ENCODE measurements at places on chromosomes 13 and 19. TPM values are rescaled to one million over a fixed set of nuclear protein-coding genes. Genes with fewer than 3 reads are reported as not detected.

DNA sequence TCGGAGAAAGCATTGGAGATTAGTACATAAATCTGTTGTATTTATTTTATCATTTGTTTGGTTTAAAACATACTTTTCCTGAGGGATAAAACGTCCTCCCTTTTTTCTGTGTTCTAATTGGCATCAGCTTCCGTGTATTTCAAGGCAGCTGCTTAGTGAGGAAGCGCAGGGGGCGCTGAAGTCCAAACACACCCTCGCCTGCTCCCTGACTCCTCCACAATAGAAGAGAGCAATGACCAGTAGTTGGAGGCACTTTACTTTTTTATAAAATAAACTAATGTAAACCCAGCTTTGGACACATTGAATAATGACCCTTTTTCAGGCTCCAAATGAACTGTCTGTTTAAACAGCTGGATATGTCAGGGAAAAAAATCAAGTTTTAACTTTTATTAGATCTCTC is 79.9 kb downstream of the RNASEH2B start:
- no peak for DNase-seq

DNA sequence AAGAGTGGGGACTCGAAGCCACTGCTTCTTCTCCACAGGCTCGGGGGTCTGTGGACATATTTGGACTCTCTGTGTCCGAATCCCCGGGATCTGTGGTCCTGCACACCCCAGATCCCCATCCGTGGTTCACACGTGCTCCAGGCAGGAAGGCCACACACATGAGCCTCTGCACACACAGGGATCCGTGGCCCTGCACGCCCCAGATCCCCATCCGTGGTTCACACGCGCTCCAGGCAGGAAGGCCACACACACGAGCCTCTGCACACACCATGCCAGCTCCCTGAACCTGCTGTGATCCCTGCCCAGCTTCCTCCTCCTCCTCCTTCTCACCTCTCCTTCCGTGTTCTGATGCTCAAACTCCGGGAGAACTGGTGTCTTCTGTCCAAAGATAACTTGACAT is 3.1 kb downstream of the TEX29 start:
- DNase-seq: no peak

- no peak for DNase-seq
Observed at GRCh38 chr19:4745986-4746385, 22.3 kb upstream of the DPP9 start.

DNA sequence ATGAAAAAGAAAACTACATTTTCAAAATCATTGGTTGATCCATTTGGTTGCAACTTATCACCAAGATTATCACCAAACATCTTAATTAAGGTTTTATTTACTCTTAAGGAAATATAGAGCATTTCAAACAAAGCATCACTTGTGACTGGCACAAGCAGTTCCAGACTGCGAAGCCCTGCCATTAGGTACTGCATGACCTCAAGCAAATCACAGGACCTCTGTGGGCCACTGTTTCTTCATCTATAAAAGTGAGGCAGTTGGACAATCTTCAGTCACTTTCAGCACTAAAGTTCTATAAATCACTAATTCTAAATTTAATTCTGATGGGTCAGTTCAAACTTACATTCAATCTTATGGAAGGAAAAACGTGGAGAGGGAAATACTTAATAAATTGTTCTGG is 2.0 kb downstream of the ELF1 start:
- no peak for DNase-seq

PTPRH gene
- total RNA-seq: 1.0 TPM

GRCh38 chr13:19178901-19179593 is 2.6 kb downstream of the TUBA3C start:
- DNase-seq: no peak

DNA sequence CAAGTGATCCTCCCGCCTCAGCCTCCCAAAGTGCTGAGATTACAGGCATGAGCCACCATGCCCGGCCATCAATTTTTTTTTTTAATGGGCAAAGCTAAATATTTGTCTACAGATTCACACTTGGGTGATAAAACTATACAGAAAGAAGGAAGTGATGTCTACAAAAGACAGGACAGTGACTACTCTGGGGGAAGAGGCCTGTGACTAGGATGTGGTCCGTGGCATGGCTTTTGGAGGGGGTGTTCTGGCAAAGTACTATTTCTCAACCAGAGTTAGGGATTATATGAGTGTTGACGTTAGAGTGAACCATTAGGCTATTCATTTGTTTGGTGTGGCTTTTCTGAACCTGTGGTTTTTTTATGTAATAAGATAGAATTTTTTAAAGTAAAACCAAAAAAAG is 42.7 kb downstream of the INSR start:
- DNase-seq: no peak

DNA sequence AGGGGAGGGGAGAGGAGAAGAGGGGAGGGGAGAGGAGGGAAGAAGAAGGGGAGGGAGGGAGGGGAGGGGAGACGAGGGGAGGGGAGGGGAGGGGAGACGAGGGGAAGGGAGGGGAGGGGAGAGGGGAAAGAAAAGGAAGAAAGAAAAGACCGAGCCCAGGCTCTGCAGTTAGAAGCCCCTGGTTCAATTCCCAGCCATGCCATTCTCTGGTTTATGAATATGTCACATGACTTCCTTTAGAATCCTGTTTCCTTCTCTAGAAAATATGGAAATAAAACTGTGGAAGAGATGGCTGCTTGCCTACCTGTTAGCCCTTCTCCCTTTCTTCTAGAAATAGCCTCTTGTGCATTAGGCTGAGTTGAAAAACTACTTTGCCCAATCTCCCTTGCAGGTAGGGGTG is 14.3 kb downstream of the TNNT1 start:
- no peak for DNase-seq

DNA sequence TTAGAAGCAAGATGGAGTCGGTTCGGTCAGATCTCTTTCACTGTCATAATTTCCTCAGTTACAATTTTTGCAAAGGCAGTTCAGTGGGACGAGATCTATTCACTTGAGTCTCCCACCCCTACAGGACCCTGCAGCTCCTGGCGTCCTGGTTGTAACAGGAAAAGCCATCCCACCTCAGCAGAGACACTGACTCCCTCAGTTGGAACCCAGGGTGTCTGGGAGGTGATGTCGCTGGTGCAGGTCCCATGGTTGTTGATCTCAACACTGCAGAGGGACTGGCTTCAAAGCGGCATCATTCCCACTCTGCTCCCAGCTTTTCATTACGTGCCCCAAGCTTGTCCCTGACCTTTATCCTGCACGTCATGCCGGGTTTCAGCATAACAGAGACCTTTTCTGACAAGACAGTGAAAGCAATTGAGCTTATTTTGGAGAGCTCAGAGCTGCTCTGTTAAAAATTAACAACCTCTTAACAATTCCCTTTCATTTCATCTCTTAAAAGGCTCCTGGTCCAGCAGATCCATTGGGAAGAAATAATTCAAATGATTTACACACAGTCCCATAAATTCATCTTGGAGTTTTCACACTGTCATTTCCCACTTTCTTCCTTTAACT is 17.6 kb upstream of the COG3 start:
- no peak for DNase-seq

- peak; percentile 36 for DNase-seq
Observed at GRCh38 chr13:97353927-97354675, 79.9 kb upstream of the RAP2A start.

ZNF324 gene
- 9.3 TPM for total RNA-seq

ONECUT3 gene
- not detected for total RNA-seq

- peak; percentile 64 for DNase-seq
Observed at GRCh38 chr13:30572859-30573275, 44.9 kb upstream of the USPL1 start.

IGFL3 gene
- 93.5 TPM for total RNA-seq

GRCh38 chr13:73579574-73580274 is 520.9 kb downstream of the KLF5 start:
- no peak for DNase-seq

OR7D2 gene
- not detected for total RNA-seq

GRCh38 chr19:10478903-10479384 is 24.2 kb downstream of the KEAP1 start:
- DNase-seq: peak; percentile 76

DNA sequence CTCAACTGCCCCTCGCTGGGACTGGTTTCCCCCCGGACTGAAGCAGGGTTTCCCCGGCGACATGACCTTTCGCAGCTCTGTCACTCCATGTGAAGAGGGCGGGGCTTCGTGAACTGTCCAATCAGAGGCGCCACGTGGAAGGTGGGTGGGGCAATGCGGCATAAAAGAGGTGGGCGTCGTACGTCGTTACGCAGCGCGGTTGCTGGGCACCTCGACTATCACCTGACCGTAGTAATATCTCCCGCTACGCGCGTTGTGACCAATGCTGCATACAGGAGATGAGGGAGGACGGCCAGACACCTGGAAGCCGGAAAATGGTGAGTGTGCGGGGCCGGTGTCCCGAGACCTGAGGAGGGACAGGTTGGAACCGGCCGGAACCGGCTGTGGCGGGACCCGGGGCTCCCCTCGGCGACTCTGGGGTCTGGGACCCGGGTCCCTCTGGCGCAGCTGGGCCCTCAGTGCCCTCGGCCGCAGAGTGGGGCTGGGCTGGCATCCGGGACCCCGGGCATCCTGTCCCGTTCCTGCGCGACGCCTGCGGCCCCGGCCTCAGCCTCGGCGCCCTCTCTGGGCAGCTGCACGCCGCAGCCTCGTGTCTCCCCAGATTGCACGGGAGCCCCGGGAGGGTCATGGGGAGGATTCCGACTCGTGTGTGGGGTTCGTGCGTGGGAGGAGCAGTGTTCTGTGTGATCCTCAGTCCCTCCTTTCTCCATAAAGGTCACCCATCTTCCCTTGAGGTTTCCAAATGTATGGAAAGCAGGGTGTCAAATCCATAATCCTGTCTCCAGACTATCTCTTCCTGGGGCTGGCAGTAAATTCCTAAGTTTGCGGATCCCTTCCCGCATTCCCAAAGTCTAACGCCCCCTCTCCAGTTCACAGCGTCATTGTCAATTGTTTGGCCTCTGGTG is 32.2 kb downstream of the ZNF136 start:
- DNase-seq: peak; percentile 58

RGCC gene
- total RNA-seq: 1.2 TPM

CGB8 gene
- total RNA-seq: 15.8 TPM

GRCh38 chr13:60329221-60329923 is 67.6 kb upstream of the TDRD3 start:
- DNase-seq: peak; percentile 14

GRCh38 chr13:50123862-50124535 is 108.8 kb downstream of the KCNRG start:
- peak; percentile 87 for DNase-seq

HDGFL2 gene
- total RNA-seq: 78.9 TPM
